HL-60 (cell line): ENCODE measurements at places on chromosomes 5 and 9.

- no peak for DNase-seq
Measured at GRCh38 chr5:138179277-138179857, 455 bp downstream of the KIF20A start.

DNA sequence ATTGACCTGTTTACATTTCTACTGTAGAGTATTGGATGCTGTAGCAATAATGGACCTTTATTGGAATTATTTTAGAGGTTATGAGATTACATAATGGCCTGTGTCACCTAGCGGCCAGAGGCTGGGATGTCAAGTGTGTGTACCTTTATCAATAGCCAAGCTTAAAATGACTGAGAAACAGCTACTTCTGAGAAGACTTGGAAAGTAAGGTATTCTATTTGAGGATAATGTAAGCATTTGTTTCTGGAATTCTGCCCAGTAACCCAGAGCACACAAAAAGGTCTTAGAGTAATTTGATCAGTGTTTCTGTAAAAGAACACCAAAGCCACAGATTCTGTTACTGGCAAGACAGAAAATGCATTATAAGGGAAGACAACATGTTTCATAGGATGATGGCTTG is 116.8 kb downstream of the MACIR start:
- DNase-seq, result no peak

DNA sequence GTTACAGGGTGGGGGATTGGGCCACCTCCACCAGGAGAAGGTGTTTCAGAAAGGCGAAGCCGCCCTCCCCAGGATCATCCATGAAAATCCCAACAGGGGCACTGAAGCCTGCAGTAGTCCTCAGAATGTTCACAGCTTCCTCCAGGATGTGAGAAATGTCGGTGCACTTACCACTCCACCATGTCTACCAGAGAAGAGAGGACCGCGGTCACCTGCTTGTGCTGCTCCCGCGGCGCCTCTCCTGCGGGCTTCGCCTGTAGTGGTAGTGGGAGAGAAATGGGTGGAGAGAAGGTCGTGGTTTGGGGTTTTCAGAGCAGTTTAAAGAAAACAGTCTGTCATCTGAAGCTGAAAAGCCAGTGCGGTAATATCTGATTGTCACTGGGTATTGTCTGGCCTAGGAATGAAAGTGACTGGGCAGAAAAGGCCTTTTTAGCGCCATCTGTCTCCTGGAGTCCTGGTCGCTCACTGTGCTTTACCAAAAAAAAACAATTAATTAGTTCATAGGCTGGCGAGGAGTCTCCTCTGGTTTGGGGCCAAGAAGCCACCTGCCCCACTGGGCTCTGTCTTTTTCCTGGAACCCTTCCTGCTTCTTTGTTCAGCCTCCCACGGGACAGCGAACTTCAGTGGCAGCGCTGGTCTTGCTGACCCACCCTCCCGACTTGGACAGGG is 23.0 kb upstream of the PPP1R26 start:
- no peak for DNase-seq

GRCh38 chr9:124272118-124272517 is 14.4 kb downstream of the NEK6 start:
- no peak for DNase-seq

DNA sequence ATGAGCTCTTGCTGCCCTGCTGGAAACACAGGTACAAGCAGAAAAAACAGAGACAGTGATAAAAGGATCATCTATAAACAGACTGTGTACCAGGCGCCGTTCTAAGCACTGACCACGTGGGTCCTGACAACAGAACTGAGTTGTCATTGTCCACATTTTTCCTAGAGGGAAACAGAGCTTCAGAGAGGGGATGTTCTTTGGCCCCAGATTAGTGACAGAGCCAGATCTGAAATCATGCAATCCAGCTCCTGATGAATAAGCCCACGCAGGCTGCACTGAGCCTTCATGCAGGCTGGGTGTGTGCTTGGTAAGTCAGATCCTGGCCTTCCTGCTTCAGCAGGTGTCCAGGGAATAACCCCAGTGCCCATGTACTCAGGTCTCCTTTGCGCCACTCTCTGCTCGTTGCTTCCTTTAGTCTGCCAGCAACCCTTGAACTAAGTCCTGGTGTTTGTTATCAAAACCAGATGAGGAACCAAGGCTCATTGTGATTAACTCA is 22.8 kb upstream of the TCF7 start:
- DNase-seq, result no peak

GRCh38 chr5:93327605-93328004 is 253.4 kb downstream of the NR2F1-AS1 start:
- no peak for DNase-seq

DNA sequence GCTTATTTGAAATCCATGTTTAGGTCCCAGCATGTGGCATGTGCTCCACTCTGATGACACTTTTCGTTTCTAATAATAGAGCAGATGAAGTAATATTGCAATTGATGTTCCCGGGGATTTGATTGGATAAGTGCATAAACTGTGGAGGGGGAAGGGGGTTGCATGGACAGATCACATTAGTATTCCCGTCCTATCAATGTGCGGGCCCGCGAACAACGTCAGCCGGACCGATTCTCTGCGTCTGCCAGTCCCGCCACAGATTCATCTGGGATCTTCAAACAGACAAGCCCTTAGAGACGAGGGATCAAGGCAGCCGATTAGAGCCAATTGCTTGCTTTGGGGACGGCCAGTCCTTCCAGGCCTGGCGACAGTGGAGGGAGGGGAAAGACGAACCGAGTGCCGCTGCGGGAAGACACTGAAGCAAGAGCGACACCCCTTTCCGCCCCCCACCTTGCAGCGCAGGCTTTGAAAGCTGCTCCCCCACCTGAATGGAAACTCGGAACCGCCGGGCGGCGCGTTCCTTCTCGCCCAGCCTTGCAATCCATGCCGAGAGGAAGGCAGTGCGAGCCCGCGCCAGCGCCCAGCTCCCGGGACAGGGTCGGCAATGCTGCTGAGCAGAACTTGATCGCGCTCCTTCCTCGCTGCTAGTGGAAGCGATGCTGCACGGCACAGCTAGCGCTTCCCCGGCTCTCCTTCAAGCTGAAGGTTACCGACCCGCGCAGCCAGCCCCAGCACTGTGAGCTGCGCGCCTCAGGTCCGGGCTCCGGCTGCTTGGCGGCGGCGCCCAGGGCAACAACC is at the start of gene RGS7BP:
RGS7BP (plus strand) TSS at position 247 of the 798 bp plus-strand sequence. CDS start 610 bp downstream, outside the sequence.
- DNase-seq, result no peak

- no peak for DNase-seq
Measured at GRCh38 chr9:111284703-111285102, 45.3 kb downstream of the OR2K2 start.

- DNase-seq, result no peak
Measured at GRCh38 chr5:137834498-137835049, 33.1 kb upstream of the MYOT start.

DNA sequence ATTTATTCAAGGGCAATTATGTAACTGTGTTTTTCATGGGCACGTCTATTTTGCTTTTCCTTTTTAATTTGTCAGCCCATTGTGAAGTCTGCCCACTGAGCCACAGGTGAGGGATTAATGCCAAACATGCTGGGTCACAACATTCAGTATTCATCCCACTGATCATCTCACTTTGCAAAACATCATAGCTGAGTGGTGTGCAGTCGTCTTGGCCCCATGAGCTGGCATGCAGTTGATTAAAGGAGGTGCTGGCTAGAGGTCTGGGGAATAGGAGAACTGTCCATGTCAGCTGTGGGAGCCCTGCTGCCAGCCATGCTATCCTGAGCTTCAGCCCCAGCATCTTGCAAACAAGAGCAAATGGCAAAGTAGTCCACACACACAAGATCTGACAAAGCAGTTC is 11.7 kb upstream of the ESM1 start:
- DNase-seq, result no peak

GRCh38 chr5:133052317-133053175 is 733 bp downstream of the HSPA4 start:
- DNase-seq, result peak; percentile 39

DNA sequence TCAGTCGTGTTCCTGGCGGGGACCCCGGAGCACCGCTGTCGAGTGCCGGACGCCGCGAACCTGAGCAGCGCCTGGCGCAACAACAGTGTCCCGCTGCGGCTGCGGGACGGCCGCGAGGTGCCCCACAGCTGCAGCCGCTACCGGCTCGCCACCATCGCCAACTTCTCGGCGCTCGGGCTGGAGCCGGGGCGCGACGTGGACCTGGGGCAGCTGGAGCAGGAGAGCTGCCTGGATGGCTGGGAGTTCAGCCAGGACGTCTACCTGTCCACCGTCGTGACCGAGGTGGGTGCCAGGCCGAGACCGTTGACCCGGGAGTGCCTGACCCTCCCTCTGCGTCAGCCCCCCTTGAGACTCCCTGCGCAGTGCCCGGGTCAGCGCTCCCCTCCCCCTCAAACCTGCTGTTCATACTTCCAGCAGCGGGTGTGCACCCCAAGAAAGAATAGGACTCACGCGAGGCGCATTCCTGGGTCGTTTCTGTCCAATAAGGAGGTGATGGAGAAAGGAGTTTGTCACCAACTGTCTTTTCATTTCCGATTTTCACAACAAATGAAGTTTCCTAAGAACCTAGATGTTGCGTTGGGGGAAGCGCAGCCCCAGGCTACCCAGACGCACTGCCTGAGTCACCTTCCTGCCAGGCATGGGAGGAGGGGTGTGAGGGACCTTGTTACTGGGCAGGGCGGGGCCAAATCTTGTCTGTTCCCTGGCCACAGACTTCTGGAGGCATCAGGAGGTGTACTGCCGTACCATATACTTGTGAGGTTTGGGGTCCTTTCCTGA is 722 bp downstream of the SLC22A4 start:
- peak; percentile 92 for DNase-seq

DNA sequence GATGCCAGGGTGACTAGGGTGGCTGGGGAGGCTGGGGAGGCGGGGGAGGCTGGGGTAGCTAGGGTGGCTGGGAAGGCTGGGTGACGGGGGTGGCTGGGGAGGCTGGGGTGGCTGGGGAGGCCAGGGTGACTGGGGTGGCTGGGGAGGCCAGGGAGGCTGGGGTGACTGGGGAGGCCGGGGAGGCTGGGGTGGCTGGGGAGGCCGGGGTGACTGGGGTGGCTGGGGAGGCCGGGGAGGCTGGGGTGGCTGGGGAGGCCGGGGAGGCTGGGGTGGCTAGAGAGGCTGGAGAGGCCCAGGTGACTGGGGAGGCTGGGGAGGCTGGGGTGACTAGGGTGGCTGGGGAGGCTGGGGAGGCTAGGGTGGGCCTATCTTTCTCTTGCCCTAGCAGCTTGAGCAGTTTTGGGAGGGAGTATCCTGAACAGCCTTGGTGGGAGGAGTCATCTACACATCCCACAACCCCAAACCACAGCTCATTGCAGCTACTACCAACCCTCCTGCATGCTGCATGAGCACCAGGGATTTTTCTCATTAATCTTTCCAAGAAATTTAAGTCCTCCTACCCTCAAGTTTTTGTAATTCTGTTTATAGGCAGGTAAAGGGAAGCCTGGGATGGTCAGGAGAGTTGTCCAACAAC is 203.2 kb upstream of the IRX1 start:
- DNase-seq, result no peak

- DNase-seq, result peak; percentile 16
Measured at GRCh38 chr5:132998556-132998955, 27.8 kb downstream of the ZCCHC10 start.

- no peak for DNase-seq
Measured at GRCh38 chr5:9713356-9713755, 83.2 kb upstream of the TAS2R1 start.

DNA sequence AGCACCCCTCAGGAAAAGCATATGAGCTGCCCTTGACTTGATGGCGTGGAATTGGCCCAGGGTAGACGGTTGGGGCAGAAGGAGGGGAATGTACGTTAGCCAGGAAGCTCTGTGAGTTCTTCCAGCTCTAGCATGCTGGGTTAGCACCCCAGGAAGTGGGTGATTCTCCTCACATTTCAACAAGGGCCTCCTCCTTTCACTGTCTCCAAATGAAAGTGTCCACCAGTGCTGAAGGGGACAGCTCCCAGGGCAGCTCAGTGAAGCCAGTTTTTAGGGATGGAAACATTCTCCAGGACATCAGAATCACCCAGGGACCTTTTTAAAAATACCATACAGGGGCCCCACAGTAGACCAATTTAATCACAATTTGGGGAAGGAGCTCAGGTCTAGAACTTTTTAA is 17.2 kb upstream of the AFAP1L1 start:
- no peak for DNase-seq

- no peak for DNase-seq
Measured at GRCh38 chr9:131310833-131311554, 21.5 kb downstream of the PLPP7 start.

DNA sequence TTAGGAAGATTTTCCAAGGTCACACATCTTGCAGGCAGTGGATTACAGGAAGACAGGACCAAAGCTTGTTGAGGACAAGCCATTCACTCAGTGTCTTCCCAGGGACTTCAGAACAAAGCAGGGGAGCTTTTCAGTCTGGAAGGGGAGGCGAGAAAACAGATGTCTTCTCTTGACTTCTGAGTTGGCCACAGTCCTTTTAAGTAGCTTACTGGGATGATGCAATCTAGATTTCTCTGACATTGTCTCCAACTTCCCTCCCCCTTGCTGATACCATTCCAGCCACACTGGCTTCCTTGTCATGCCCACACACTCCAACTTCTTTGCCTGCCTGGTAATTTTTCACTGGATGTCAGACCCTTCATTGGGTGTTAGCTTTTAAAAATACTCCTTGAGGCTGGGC is 174.2 kb upstream of the TBC1D2 start:
- no peak for DNase-seq

GRCh38 chr5:65247594-65247993 is 234.1 kb downstream of the ADAMTS6 start:
- no peak for DNase-seq

- no peak for DNase-seq
Measured at GRCh38 chr5:73295921-73296320, 122.9 kb downstream of the TMEM174 start.

DNA sequence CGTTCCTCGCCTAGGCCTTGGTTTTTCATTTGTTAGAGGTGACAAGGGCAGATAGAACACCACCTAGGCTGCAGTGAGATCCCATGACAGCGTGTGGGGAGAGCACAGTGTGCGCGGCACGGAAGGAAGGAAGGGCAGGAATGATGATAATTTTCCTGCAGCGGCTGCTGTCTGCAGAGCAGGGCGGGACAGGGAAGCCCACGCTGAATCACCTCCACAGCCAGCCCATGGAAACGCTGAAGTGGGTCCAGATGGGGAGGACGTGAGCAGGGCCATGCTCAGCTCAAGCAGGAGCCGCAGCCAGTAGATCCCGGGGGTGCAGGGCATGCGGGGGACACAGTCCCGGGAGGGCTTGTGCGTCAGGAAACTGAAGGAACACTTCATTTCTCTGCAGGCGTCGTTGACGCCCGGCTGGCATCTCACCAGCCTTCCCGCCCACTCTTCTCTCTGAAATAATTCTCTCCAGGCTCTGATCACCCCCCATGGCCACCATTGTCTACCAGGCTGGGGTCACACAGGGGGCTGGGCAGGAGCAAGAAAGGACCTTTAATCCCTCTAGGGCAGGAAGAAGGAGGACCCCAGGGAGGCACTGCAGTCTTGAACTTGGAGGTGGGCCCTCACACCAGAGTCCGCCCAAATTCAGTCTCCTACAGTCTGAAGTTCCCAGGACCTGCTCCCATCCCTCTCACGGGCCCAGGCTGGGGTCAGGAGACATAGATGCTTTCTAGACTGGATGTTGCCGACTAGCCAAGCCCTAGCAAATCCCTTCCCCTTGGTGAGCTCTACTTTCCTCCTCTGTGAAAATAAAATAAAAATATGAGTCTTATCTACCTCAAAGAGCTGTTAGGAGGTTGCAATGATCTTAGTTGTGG is 20.9 kb upstream of the SYNPO start:
- no peak for DNase-seq

- no peak for DNase-seq
Measured at GRCh38 chr9:91191411-91192380, 170.0 kb downstream of the AUH start.
